ENCODE measurements at places on chromosomes 2 and 18.

GRCh38 chr18:12023375-12023774 is 42.1 kb downstream of the IMPA2 start:
- no peak for DNase-seq

DNA sequence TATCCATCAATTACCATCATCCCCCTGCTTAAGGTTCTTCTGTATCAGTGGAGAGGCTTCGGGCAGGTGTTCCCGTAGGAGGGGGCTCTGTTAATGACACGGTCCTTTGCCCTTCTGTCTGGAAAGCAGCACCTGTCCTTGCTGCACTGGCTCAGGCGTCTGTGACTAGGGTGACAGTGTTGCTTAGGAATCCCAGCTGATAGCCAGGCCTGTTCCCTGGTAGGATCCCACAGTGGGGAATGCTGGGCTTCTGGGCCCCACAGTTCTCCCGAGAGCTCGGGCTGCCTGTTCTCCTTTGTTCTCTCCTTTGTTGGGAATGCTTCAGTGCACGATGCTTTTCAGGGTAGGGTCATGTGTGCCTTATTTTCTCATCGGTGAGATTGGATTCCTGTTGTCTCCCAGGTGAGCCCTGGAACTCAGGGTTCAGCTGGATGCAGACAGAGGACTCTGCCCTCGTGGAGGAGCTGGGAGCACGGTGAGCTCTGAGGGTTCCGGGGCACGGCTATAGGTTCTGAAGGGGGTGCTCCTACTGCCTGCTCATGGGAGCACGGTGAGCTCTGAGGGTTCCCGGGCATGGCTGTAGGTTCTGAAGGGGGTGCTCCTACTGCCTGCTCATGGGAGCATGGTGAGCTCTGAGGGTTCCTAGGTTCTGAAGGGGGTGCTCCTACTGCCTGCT is 9.6 kb downstream of the SNTG2 start:
- no peak for DNase-seq

DNA sequence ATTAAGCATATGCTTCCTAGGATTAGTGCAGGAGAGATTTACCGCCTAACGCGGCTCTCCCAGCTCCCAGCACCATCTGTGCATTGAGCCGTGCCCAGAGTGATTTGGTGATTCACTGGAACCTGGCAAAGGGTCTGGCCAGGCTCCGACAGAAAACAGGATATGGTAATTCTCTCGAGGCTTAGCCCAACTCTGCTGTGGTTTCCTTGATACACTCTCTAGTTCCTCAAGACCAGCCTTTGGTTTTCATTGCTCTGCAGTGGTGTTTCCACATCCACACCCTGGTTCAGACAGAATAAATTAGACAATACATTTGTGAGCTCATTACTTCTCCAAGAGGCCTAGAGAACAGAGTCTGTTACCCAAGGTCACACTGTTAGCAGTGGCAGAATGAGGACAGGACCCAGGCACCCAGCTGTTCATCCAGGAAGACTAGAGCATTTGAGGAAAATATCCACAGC is 23.0 kb upstream of the SMAD2 start:
- no peak for DNase-seq

GRCh38 chr2:51232027-51232426 is 200.1 kb upstream of the NRXN1 start:
- DNase-seq = no peak

GRCh38 chr2:128196471-128196931 is 105.5 kb downstream of the UGGT1 start:
- DNase-seq = no peak

GRCh38 chr2:460861-461260 is 173.0 kb upstream of the ALKAL2 start:
- DNase-seq = no peak

DNA sequence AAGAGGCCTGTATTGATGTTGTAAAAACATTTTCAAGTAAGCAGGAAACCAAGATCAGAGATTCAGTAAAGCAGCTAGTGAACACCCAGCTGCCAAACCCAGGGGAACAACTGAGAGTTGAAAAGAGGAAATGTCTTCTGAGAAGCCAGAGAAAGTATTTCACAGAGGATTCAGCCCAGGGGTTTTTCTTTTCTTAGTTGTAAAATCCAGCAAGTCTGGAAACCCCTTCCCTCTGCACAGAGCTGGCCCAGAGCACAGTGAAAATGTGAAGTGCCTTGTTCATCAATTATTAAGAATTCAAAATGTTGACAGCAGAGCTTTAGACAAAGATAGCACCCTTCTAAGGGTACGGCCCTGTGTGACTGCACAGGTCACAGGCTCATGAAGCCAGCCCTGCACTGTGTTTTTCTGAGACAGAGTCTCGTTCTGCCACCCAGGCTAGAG is 28.4 kb downstream of the AFF3 start:
- no peak for DNase-seq

DNA sequence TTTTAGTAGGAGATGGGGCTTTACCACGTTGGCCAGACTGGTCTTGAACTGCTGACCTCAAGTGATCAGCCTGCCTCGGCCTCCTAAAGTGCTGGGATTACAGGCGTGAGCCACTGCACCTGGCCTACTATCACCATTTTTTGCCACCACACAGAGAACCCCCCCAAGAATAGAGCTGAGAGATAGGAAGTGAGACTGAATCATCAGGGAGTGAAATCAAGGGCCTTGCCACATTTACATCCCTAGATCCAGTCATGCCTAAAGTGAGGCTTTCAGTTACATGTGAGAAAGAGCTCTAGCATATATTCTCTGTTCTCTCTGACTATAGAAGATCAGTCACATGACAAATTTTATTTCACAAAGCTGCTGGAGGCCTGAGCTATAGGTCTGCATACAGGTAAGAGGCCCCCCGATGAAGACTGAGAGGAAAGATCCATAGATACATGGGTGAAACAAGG is 28.0 kb upstream of the KCMF1 start:
- no peak for DNase-seq

GRCh38 chr2:177348118-177348654 is 44.4 kb upstream of the AGPS start:
- DNase-seq = no peak

- no peak for DNase-seq
These were observed 21.9 kb downstream of the APCDD1 start for GRCh38 chr18:10476338-10476791.

GRCh38 chr2:29597035-29597434 is 324.4 kb downstream of the ALK start:
- no peak for DNase-seq

- DNase-seq = peak; percentile 55
These were observed 7.1 kb upstream of the GRHL1 start for GRCh38 chr2:9944330-9944758.
